ENCODE measurements at places on chromosomes 3 and 15. TPM values are rescaled to one million over a fixed set of nuclear protein-coding genes. Genes with fewer than 3 reads are reported as not detected.

Gene PEX11A
- 8.9 TPM for total RNA-seq

Gene FGF7
- total RNA-seq, result 0.07 TPM

Gene SERPINI1
- 2.7 TPM for total RNA-seq

Gene NPTN
- total RNA-seq, result 59.8 TPM

Gene CCR3
- total RNA-seq, result 0.07 TPM

Gene TLE3
- total RNA-seq, result 86.7 TPM

Gene GOLGA8G
- total RNA-seq, result 0.07 TPM

Gene SHC4
- under 0.01 TPM for total RNA-seq

Gene LRRFIP2
- total RNA-seq, result 83.8 TPM
